ENCODE measurements at places on chromosomes 13 and 19. TPM values are rescaled to one million over a fixed set of nuclear protein-coding genes. Genes with fewer than 3 reads are reported as not detected.
A peak's percentile ranks its signal among the peaks of the same experiment; 100 is the strongest.

DNA sequence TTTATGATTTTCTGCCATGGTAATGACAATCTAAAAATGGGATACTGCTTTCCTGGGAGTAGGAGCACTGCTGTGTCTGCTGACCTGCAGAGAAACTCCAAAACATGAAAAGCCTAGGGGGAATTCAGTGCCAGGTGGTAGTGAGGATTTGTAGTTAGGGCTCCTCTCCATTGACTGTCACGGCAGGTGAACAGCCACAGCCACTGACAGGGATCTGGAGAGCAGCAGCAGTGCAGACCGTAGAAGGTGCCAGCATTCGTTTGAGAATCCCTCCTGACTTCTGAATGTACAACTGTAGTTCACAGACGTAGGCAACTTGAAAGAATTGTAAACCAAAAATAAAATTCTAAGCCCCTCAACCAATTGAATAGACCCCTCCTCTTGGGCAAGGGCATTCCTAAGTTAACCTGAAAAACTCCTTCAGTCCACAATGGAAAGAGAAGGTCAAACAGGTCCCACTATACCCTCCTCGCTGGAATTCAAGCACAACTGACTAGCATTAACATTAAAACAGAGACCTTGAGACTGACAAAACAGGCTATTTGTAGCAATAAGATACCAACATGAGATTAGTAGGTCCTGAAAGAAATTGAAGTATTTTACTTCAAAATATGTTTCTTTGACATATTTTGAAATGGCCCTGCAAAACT is 1328.8 kb downstream of the OLFM4 start:
- H3K4me3 ChIP-seq: no peak overlapping the region
- no peaks in the 10 kb centered on the region for H3K4me1 ChIP-seq
- DNase-seq: no peak
- H3K27ac ChIP-seq: no peak overlapping the region
- H3K27me3 ChIP-seq: no peaks in the 10 kb centered on the region
- H3K36me3 ChIP-seq: no peaks in the 10 kb centered on the region

GRCh38 chr19:13781547-13781946 is 7.3 kb downstream of the C19orf53 start:
- peaks cover 31% of the 10 kb centered on the region for H3K4me1 ChIP-seq
- H3K27ac ChIP-seq: peak overlapping the region; percentile 23
- peaks cover 5% of the 10 kb centered on the region for H3K36me3 ChIP-seq
- H3K27me3 ChIP-seq: no peaks in the 10 kb centered on the region
- H3K4me3 ChIP-seq: no peak overlapping the region
- peak; percentile 55 for DNase-seq

Gene XPO4
- total RNA-seq: 25.1 TPM

Gene NLRP11
- total RNA-seq: not detected

Gene METTL21C
- not detected for total RNA-seq

GRCh38 chr13:38685431-38685830 is 1.4 kb upstream of the FREM2 start:
- no peak overlapping the region for H3K27ac ChIP-seq
- DNase-seq: no peak
- H3K36me3 ChIP-seq: no peaks in the 10 kb centered on the region
- H3K4me3 ChIP-seq: no peak overlapping the region

- peaks cover 15% of the 10 kb centered on the region for H3K4me1 ChIP-seq
- H3K27me3 ChIP-seq: peaks cover 45% of the 10 kb centered on the region
- no peak within 1 kb of the TSS for H3K27ac ChIP-seq
- DNase-seq: no peak
Observed at GRCh38 chr19:19211499-19212420, at the start of gene NCAN. NCAN (plus strand) TSS chr19:19211958; CDS start chr19:19216954, 4,996 bp downstream.

Gene TMEM86B
- total RNA-seq: 6.5 TPM

Gene LYPD5
- total RNA-seq: 1.2 TPM

GRCh38 chr19:54523403-54523802 is 20.8 kb downstream of the LAIR2 start:
- H3K27ac ChIP-seq: peak overlapping the region; percentile 65
- DNase-seq: peak; percentile 78
- no peaks in the 10 kb centered on the region for H3K36me3 ChIP-seq
- peaks cover 43% of the 10 kb centered on the region for H3K4me1 ChIP-seq
- H3K4me3 ChIP-seq: no peak overlapping the region
- peaks cover 30% of the 10 kb centered on the region for H3K27me3 ChIP-seq

- H3K27me3 ChIP-seq: peaks cover 46% of the 10 kb centered on the region
- no peaks in the 10 kb centered on the region for H3K36me3 ChIP-seq
- DNase-seq: no peak
- peaks cover 9% of the 10 kb centered on the region for H3K4me1 ChIP-seq
- no peak overlapping the region for H3K27ac ChIP-seq
- H3K4me3 ChIP-seq: no peak overlapping the region
Observed at GRCh38 chr19:35561436-35561835, 2.0 kb downstream of the ATP4A start.
